ENCODE measurements at places on chromosomes 11 and 22. TPM values are rescaled to one million over a fixed set of nuclear protein-coding genes. Genes with fewer than 3 reads are reported as not detected.

GRCh38 chr11:7143908-7144307 lies 55.1 kb downstream of the RBMXL2 start:
- peak; percentile 43 for DNase-seq

DNA sequence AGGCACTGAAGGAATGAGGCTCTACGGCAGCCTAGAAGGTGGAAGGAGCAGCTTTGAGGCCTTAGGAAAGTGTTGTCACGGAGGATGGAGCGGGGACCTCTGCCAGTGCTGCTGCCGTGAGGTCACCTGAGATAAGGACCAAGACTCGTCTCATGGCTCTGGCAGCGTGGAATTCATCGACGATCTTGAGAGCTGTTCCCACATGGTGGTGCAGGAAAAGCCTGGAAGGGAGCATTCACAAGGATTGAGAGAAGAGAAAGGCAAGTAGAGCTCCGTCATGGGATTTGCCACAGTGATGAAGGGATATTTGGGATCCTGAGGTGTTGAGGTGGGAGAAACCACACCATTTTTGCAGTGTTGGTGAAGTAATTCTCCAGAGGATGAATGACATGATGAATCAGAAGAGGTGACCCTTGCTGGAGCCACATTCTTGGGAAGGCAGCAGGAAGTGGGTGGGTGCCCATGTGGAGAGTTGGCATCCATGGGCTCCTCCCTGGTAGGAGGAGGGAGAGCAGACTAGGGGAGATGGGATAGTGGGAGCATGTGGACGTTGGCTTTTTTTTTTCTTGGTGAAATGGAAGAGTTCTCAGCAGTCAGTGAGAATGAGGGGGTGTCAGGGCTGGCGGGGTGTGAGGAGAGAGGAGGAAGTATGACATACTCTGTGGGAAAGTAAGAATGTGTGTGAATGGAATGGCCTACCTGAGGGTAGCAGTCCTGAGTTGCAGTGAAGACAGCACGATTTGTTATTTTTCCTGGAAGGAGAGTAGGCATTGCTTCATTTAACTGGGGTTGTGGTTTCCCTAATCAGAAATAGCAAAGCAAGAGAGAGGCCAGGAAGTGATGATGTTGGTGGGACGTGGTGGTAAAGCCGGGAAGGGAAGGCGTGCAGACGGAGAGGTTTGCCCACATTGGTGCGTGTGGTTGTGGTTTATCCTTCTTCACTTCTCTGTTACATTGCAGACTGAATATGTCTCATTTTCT lies 11.1 kb downstream of the PPP6R3 start:
- DNase-seq, result no peak

DNA sequence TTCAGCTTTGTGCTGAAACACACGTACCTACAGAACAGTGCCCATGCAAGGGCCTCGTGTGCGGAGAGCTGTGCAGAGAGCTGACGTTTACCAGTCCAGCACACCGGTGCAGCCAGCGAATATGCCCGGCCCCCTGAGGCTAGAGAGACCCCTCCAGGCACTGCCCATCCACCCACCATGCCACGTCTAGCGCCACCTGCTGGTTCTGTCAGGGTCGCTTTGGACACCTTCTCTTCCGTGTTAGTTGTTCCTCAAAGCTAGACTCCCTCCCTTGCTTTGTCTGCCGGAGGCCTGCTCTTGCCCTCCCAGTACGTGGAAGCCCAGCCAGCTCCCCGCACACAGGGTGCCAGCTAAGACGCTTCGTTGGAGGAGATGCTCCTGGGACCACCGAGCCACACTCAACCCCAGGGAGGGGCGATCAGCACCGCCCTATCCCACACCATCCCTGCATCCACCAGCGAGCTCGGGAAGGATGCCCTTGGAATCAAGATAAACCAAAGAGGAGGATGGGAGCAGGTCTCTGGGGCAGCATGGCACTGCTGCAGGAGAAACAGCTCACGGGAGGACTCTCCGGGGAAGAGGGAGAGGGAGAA lies 43.4 kb downstream of the CPT1A start:
- DNase-seq, result peak; percentile 7

DNA sequence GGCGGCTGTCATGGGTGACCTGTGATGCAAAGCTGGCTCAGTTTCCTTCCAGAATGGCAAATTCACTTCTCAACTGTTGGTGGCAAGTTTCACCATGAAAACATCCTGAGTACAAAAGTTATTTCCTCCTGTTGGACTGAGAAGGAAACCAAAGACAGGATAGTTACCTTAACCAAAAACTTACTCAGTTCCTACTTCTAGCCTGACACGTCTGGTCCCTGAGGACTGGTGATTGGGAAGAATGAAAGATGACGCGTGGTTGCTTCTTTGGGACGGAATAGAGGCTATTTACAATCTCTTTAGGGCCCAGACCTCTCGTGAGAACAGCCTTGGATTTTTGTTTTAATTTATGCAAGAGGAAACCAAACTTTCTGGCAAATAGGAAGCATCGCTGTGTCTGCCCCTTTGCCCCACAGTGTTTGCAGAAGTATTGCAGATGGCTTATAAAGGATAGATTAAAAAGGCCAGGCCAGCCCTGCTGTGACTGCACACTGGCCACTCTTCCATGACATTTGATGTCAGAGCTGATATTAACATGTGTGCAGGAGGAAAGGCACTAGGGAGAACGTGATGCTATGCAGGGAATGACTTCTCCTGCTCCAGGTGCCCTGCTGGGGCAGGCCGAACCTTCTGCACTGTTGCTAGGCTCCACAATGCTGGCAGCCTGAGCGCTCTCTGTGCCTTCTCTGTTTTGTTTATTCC lies 7.6 kb downstream of the VPS26B start:
- no peak for DNase-seq

GRCh38 chr11:105548359-105548758 lies 61.5 kb upstream of the GRIA4 start:
- DNase-seq, result no peak

DNA sequence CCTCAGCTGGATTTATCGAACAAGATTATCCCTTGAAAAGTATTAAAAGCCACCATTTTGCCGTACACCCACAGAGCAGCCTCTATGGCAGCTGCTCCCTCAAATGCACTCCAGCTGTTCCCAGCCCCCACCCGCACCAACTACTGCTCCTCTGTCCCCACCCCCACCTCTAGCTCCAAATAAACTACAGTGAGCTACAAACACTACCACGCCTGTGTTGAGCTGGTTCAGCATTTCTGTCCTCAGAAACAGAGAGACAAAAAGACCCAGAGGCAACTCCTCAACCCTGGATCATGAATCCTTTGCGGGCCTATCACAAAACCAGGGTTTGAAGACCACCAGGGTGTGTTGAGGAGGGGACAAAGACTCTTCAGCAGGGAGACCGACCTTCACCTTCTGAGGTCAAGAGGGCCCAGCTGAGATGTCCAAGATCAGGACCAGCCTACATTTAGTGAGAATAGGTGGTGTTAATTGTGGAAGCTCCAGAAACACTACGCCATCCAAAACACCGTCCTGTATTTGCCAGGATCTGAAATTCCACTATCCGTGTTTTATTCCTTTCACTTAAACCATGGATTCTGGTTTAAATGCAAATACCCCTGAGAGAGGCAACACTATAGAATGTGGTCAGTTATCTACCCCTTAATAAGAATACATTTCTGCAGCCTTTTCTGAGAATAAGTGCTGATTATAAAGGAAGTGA lies 195.9 kb downstream of the DSCAML1 start:
- DNase-seq, result no peak

DNA sequence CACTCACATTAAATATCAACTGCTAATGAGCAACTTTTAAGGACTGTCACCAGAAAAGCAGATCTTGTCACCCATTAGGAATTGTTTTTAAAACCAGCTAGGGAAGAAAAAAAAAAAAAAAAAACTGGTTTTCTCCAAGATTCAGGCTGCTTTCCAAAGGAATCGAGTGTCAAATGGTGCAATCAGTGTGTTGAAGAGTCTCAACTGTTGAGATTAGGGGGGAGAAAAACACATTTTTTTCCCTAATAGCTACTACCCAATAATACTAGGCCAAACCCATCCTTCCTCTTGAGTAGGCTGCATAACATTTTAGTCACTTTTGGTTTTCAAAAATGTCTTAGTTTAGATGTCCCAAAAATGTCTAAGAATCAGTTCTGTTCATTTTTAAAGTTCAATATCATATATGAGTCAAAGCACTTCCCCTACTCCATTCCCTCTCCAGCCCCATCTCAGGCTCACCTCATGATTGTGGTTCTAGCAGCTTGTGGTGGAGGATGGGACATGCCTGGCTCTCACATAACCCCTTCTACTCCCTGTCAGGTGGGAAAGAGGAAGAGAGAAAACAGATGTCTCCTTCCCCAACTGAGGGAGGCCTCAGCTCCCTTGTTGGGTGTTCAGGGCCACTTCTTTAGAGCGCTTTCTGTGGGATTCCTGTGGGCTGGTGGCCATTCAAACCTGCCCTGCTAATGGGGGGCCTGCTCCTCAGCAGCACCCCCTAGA lies 193.6 kb downstream of the CWF19L2 start:
- DNase-seq, result no peak

DNA sequence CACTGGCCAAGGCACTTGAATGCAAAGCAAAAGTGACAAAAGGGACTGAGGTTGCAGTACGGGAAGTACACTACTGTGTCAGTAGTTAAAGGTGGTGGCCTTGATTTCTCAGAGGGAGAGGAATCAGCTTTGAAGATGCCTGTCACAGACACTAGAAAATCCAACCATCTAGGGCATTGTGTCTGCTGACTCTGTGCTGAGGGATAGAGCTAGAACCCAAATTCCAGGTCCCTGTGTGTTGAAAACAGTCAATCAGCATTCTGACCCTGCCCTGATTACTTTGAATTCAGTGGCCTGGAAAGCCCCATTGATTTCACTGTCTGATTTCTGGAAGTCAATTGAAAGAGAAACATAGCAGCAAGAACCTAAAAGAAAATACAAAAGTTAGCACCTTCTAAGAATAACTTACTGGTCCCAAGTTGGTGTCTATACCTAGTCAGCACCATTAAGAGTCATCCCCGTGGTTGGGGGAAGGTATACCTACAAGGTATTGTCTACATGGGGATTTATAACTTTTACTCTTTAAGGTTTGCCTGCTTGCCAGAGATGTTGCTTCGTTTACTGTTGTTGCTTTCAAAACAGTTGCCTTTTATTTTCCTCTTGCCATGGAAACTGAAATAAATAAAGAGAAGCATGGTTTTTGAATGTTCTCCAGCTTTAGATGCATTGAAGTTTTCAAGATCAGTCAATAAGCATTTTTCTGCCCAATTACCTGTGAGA lies 97.3 kb downstream of the PDHX start:
- DNase-seq, result no peak

DNA sequence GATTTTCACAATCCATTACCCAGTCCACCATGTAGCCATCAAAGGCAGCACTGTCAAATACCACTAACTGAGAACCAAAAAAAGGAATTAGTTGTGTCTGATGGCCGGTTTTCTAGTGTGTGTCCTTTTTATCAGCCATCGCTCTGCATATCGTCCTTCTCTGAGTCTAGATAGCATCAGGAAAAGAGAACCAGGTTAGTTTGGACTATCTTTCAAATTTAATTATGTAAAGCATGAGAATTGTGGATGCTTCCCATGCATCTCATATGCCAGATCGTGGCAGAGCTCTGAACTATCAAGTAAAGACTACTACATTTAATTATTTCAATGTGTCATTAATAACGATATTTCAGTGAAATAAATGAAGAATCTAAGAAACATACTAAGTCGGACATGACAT lies 691.9 kb downstream of the FAM181B start:
- no peak for DNase-seq

DNA sequence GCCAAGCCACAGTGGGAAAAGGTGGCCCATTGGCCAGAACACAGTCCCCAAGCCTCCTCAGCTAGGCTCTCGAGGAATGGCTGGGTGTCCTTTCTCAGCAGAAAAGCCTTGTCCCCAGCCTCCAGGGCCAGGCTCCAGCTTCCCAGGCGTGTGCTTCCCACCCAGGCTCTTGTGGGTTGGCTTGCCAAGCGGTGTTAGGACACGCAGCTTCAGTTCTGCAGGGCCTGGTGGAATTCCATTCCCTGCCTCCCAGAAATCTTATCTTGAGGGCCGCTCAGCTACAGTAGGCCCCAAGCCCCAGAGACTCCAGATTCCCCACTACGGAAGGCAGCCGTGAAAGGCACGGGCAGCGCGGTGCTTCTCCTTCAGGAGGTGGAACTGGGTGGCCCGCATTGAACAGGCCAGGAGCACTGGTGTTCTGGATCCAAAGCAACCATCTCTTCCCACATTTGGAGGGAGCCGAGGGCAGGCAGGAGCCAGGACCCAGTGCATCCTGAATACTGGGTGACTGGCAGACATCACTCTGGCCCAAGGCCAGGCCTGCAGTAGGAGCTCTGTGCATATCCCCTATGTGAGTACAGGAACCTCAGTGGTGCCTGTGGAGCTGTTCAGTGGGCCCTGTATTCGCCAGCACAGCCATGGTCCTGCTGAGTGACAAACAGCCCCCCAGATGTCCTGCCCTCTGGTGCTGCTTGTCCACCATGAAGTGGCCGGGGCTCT lies 16.7 kb upstream of the KCNQ1OT1 start:
- DNase-seq, result no peak

DNA sequence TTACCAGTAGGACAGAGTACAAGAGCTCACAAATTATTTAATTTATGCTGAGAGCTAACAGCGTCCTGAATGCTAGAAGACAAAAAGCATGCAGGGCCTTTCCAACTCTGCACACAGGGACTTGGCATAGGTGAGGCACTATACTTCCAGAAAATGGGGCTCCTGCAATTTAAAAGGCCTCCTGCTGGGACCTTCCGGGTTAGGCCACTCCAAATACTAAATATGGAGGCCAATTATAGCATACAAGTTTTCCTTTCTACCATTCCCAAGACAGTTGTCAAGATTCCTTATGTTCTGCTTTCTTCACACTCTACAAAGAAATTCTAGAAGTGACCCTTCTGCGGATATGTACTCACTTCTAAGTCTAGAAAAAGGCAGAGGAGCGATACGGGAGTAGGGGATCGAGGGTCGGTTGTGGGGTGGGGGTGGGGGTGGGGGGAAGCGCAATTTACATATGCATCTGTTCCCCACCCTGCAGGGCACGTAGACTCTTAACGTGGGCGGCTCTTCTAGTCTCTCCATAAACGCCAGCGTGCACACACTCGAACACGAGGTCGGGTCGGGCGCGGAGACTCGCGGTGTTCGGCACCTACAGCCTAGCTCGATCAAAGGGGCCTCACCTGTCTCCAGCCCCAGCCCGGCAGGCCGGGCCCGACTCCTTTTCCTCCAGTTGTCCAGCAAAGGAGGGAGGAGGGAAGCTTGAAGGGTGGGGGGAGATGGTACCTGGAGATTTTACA lies 728 bp downstream of the DCUN1D5 start:
- no peak for DNase-seq

DNA sequence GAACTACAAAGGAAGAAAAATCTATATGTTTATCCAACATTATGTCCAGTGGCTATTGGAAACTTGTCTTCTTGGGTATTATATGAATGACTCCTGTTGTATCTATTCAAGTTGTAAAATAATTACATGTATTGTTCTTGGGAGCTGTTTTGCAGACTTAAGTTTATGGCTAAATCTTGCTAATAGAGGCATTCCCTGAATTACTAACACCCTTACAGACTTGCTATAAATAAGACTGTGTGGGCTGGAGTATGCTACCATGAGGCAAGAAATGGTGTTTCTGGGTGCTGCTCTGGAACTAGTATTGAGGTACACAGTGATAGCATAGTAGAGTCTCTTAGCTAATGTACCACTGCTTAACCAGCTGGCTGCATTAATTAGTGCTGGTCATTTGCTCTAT lies 155.1 kb downstream of the HIPK3 start:
- no peak for DNase-seq

Gene SAA4
- not detected for total RNA-seq
